Left lobe of liver (tissue), 2 donors: ENCODE measurements at places on chromosomes 4 and X.

DNA sequence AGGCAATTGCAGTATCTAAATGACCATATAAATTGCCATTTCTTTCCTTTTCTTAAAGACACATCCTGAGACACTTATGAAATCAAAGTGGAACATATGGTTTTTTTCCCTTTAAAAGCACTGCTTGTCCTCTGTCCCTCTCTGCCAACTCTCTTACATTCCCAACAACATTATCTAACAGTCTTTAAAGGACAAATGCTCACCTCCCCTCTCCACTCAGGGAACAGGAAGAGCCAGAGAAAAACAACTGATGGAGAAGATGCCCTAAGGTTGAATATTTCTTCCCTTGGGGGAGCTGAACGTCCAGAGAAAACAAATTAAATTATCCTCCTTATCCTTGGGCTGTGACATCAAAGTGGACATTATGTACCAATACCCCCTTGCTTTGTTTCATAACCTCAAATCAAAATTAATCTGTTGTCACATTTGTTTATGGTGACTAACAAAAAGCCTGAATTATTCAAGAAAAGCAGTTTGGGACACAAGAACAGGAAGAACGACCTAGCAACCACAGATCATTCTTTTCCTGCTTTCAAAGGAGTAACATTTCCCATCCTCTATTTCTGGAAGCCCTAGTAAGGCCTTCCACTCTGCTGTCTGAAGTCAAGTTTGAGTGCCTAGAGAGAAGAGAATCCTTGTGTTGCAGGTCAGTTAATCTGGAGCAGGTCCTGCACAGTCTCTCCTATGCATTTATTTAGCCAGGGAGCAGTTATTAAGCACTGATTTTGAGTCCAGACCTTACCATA lies 52.6 kb upstream of the PAGE1 start:
- no peak for DNase-seq

DNA sequence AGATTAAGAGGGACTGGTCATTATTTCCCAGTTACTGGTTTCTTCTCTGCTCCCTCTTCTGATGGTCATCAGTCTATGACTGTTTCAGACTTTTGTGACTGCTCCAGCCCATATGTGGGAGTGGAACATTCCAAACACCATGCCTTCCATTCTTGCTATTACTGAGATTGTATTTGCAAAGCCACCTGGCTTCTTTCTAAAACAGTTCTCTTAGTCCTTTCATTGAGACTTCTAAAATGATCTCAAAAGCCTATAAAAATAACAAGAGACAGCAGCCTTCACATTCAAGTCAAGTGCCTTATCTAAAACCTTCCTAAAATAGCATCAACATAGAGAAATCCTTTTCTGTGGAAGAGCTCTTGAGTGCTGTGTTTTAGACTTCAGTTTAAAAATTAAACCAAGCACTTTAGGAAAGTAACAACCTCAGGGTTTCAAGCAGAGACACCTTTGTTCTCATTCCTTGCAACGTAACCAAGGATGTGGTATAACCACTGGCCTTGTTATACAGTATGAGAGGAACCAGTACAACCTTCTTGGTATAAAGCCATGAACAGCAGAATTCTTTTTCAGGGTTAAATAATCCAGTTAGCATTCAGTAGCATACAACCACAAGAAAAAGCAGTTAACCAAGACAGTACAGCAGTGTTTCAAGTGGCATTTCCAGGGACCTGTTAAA lies 97.1 kb downstream of the NFKB1 start:
- no peak for DNase-seq

DNA sequence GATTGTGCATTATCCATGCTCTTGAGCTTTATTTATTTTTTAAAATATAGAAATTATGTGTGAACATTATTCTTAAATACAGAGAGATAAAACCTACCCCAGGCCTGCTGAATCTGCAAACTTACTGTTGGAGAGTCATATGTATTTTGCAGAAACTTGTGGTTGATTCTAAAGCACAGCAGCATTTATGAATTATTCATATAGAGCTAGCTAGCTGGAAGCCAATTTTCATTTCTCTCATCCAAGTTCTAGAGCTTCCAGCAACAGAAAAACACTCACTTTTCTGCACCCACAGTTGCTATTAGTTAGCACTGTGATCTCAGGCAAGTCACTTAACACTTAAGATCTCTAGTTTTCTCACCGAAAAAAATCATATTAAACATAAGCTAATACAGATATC lies 479.5 kb upstream of the FAM47C start:
- no peak for DNase-seq

- no peak for DNase-seq
Measured at GRCh38 chrX:154370300-154371016, 4.0 kb downstream of the FLNA start.

- no peak for DNase-seq
Measured at GRCh38 chr4:138341739-138342415, 99.7 kb upstream of the SLC7A11 start.

DNA sequence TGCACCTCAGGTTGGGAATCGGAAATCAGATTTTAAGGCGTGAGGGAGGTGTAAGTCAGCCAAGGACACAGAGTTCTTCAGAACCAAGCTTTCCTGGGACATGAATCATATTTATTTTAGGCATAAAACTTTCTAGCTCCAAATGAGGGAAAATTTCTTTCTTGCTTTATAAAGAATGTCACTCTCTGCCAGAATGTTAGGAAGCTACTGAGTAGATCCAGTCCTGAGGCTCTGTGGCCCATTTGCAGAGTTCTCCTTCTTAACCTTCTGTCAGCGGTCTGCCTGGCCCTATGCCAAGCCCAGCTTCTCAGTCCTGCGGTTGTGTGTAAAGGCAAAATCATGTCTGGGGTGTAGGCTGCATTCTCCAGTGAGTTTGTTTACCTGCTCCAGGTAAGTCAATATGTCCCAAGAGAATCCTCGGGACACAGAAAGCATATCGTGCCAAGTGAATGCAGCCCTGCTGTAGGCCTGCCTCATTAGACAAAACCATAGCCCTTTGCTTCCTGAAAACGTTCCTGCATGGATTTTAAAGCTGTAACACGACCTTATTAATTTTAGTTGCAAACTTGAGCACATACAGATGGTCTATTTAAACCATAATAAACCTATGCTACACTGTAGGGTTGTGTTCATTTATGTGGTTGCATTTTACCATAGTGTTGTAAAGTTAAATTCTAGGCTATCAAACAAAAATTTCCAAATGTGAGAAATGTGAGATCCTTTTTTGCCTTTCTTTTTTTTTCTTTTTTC lies 29.2 kb upstream of the CCNI start:
- DNase-seq = peak; percentile 53

DNA sequence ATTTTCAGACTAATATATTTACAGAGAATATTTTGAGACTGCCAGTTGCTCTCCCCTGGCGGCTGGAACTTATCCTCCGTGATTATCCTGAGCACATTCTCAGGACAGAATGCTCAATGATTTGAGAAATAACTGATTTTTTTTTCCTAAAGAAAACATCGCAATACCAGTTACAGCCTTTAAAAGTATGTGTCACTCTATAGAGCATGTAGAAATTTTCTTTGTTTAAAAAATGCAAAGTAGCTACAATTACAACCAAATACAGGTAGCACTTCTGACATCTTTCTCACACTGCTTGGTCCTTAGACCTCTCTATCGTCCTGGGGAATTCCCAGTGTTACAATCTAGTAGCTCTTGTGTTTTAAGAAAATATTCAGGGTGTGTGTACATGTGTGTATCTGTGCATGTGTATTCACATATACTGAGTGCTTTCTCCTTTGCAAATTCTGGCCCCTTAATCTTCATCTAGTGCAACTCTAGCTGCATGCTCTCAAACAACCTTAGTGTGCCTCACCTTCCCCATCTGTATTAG lies 13.8 kb downstream of the APBB2 start:
- DNase-seq = no peak

GRCh38 chrX:102672856-102673255 lies 21.6 kb downstream of the GPRASP1 start:
- no peak for DNase-seq

DNA sequence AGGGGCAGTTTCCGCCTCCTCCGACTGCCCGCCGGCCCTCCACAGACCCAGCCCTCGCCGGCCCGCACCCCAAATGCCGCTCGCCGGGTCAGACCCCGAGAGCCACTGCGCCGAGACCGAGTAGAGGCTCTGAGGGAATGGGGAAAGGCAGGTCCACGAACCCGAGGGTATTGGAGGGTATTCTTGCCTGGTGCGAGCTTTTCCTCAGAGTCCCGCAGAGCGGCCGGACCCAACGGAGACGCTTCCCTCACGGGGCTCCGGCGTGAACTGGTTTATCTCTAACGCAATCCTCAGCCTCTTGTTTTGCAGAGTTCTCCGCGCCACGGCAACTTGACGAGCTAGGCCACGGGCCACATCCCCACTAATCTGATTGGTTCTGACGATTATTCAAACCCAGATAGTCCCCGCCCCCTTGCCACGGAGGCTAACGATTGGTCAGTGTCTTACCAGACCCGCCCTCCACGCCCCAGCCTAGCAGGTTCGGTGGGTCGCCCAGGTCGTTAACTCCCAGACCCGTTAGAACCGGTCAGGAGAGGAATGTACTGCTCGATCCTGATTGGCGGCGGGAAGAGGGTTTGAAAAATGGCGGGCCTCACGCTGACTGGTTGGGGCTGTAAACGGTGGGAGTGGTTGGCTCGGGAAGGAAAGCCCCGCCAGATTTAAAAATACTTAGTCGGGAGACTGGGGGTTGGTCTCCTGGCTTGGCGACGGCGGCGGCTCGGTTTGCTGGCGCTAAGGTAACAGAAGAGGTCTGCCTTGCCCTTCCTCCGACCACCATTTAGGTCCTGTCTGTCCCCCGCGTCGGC lies at the start of gene HMGB2:
Gene HMGB2, minus strand, starts transcription at position 274 of the 806 bp plus-strand sequence. CDS start 709 bp downstream, outside the sequence.
- DNase-seq = peak; percentile 100

- DNase-seq = no peak
Measured at GRCh38 chrX:47621851-47622250, 2.2 kb upstream of the SYN1 start.

DNA sequence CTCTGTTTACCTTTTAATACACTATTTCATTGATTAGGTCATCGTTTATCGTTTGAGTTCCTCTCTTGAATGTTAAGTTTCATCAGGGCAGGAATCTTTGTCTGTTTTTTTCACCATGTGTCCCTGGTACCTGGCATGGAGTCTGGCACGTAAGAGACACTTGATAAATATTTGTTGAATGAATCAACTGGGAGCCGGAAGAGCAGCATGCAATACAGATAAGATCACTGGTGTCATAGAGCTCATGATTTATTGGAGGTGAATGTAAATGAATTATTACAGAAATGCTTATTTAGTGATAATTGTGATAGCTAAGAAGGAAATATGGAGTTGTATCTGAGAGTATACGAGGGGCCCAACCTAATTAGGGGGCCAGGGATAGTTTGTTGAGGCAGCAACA lies 62.8 kb downstream of the UCHL1 start:
- DNase-seq = no peak

DNA sequence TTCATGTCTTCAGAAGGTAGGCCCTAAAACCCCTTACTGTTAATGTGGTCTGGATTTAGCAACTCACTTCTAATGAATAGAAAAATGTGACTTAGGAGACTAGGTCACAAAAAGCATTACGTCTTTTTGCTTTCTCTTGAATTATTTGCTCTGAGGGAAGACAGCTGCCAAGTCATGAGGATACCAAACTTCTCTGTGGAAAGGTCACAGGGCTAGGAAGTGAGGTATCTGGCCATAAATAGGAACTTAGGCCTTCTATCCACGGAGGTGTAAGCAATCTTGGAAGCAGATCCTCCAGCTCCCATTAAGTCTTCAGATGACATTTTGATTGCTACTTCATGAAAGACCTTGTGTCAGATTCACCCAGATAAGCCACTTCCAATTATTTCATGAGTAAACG lies 120.6 kb downstream of the JADE1 start:
- DNase-seq = no peak

DNA sequence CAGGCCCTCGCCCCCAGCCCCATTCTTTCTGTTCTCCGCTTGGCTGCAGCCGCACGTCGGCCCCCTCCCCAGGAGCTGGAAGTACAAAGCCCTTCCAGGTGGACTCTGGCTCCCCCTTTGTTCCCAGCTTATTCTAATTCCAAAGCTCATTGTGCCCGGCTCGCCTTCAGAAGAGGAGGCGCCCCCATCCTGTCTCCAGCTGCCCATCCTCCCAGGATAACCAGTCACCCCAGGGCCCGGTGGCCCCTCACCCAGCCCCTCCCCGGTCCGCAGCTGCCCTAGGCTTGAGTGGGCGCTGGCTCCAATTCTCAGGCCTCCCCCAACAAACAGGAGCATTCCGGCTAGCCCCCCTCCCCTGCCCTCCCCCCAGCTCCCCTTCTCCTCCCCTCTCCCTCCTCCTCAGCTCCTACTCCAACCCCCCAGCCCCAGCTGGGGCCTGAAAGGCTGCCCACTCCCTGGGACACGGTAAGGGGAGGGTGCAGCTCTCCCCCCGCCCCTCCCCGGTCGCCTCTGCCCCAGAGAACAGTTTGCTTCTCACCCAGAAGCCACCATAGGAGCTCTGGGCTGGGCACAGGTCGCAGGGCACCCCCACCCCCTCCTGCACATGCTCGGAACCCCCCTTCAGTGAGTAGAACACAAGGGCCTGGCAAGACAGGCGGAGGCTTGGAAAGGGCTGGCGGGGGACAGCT lies 3.1 kb upstream of the SLC6A8 start:
- DNase-seq = no peak

DNA sequence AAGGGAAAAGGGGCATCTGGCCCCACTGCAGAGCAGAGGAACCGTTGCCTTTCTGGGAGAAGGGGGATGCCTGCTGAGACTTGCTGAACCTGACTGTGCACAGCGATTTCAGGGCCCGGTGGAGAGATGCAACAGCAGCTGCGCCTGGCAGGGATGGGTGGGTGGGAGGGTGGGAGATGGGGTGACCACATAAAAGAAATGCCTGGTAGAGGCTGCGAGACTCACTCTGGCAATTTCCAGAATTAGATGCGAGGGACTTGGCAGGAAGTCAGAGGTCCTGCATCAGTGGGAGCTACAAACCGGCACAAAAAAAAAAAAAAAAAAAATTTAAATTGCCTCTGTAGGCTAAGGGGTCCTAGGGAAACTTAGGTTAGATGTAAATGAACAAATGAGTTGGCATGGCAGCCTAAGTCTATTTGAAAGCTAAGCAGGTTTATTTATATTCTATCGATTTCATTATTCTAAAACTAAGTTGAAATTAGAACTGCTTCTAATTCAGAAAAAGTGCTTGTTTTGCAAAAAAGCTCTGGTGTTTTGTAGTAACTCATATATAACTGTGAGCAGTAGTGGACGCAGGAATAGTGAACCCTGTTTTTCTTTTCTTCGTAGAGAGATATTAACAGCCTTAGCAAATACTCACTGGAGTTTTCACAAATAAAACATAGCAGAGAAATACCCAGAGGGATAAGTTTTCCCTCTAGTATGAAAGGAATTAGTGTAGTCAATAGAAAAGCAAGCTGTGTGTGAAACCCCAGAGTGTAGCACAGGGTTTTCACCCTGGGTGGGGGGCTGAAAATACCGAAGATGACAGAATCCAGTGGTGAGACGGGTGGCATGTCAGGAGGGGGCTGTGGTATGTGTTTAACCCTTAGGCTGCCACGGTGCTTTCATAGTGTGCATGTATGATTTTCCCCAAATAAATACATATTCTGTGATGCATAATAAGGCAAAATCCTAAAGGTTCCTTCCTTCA lies 130.1 kb downstream of the EGF start:
- no peak for DNase-seq

DNA sequence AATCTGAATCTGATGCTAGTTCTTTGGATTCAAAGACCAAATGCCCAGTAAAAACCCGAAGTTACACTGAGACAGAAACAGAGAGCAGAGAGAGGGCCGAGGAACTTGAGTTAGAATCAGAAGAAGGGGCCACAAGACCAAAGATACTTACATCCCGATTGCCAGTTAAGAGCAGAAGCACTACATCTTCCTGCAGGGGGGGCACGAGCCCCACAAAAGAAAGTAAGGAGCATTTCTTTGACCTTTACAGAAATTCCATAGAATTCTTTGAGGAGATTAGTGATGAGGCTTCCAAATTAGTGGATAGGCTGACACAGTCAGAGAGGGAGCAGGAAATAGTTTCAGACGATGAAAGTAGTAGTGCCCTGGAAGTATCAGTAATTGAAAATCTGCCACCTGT lies 309.3 kb downstream of the ANK2 start:
- no peak for DNase-seq
